Bronchial epithelial cell (primary cell): ENCODE measurements at places on chromosomes 2 and 18. TPM values are rescaled to one million over a fixed set of nuclear protein-coding genes. Genes with fewer than 3 reads are reported as not detected.

The FBLN7 gene
- total RNA-seq: under 0.01 and 0.13 TPM in 2 replicates

The FOSL2 gene
- total RNA-seq: 77.1 and 106 TPM in 2 replicates

The RAB27B gene
- 65.5 and 72.7 TPM in 2 replicates for total RNA-seq

The RPRM gene
- 0.13 TPM in 1 of 2 replicates, not detected in the other for total RNA-seq

The RMC1 gene
- 27.4 and 28.4 TPM in 2 replicates for total RNA-seq

The SERPINB13 gene
- total RNA-seq: 8.2 and 48.0 TPM in 2 replicates

The GPR39 gene
- 7.1 and 10.0 TPM in 2 replicates for total RNA-seq

The TCF23 gene
- total RNA-seq: under 0.01 TPM in 1 of 2 replicates, not detected in the other

The ABCG5 gene
- total RNA-seq: not detected in 2 replicates

The TTLL4 gene
- 5.5 and 6.8 TPM in 2 replicates for total RNA-seq

The C2orf72 gene
- under 0.01 TPM in 1 of 2 replicates, not detected in the other for total RNA-seq

The ROCK2 gene
- 20.0 and 20.7 TPM in 2 replicates for total RNA-seq

The MAT2A gene
- 81.9 and 103 TPM in 2 replicates for total RNA-seq

The RIT2 gene
- not detected in 2 replicates for total RNA-seq

The PPM1G gene
- 94.2 and 143 TPM in 2 replicates for total RNA-seq

The IL1RL1 gene
- 65.8 and 162 TPM in 2 replicates for total RNA-seq
